ENCODE measurements at places on chromosomes 1 and 21.

DNA sequence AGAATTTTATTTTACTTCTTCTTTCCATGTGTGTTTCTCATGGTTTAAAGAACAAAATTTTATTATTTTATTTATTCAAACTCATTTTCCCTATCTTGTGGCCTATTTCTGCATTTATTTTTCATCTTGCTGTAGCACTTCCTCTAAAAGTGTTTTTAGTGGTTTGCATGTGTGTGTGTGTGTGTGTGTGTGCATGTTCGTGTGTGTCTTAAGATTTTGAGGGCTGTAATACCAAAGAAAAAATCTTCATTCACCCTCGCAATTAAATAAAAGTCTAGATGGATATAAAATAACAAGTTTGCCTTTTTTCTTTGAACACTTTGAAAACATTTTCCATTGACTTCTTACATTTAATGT is 24.6 kb upstream of the FCRL3 start:
- DNase-seq = no peak

DNA sequence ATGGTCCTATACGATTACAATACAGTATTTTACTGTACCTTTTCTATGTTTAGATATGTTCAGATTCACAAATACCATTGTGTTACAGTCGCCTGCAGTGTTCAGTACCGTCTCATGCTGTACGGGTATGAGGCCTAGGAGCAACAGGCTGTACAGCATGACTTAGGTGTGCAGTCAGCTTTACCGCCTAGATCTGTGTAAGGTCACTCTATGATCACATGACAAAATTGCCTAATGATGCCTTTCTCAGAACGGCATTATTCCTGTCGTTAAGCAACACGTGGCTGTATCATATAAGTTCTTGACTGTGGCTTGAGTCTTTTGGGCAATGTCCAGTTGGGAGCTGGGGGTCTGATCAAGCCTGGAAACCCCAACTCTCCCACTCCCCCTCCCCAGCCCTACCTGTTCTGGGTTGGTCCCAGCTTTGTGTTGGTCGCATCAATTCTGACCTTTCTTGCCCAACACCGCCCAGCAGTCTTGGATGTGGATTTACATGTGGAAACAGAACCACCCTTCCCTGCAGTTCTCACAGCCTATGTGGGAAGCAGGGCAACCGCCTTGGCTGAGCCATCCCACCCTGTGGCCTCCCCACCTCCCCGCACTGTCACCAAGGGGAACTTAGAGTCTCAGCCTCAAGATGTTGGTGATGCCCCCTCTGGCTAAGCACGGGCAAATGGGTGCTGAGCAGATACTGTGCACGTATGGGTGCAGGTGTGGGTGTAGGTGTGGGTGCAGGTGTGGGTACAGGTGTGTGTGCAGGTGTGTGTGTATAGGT is 80.2 kb upstream of the ACTL8 start:
- no peak for DNase-seq

GRCh38 chr1:157119008-157119407 is 19.2 kb downstream of the ETV3 start:
- no peak for DNase-seq

- no peak for DNase-seq
These were observed 41.4 kb upstream of the TNR start for GRCh38 chr1:175784831-175785230.

DNA sequence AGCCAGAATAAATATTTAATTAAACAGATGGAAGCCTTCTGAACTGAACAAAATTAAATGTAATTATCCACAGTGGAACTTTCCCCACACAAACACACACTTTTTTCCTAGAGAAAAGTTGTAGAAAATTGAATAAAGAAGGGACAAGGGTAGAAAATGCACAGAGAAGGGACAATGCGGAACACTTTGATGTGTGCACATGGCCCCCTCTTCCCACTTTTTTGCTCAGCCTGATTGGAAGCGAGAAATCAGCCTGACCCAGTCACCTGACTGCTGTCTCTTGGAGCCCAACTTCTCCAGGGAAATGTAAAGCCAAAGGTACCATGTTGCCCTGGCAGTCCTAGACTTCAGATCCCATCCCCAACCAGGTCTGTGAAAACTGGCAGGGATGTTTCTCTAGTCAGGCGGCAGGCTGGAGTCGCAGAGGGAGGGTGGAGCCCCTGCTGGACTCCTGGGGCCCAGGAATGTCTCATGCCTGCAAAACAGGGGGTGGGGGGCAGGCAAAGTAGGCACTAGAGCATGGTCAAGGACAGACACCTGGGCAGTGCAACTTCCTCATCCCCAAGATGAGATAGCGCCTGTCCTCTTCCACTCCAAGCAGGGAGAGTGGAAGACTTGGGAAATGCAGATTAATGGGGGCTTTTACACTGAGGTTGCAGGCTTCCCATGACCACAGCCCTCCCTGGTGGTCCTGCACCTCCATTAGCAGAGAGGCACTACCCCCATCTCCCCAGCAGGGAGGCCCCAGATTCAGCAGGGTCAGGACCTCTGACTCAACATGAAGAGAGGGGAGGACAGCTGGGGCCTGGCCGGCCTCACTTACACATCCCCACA is 2.8 kb downstream of the CERS2 start:
- no peak for DNase-seq

DNA sequence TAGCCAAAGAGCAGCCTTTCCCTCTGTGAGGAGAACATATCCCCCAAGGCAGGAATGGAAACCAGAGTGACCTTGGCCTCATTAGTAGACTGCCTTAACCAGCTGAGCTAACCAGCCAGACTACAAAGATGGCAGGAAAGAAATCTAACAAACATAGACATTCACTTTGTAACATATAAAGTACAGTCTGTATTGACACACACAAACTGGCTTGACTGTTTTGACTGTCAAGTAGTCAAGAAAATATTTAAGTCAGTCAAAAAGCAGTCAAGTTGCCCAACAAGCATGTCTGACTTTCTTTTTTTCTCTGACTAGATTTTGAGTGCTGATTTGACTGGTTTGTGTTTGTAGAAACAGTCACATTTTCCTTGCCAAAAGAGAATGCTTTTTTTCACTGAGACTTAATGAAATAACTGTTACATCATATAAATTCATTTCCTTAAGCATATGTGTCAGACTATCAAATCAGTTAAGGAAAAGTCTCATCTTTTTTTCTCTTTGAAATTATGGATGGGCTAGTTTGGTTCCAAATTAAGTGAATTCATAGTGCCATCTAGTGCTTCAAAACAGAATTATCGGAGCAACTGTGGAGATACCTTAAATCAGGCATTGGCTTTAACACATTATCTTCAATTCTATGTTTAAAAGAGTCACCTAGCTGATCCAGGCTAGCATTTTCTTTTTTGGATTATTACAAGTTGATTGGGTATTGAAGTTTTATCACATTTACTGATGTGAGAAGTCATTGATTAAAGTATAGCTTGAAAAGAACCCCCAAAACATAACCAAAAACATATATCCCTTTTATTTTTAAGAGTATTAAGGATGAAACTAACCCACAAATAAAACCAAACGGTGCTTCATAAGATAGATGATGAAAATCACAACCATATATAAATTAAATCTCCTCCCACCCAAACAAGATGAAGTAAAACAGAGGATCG is 75.0 kb downstream of the ATP6V1G3 start:
- DNase-seq = no peak

DNA sequence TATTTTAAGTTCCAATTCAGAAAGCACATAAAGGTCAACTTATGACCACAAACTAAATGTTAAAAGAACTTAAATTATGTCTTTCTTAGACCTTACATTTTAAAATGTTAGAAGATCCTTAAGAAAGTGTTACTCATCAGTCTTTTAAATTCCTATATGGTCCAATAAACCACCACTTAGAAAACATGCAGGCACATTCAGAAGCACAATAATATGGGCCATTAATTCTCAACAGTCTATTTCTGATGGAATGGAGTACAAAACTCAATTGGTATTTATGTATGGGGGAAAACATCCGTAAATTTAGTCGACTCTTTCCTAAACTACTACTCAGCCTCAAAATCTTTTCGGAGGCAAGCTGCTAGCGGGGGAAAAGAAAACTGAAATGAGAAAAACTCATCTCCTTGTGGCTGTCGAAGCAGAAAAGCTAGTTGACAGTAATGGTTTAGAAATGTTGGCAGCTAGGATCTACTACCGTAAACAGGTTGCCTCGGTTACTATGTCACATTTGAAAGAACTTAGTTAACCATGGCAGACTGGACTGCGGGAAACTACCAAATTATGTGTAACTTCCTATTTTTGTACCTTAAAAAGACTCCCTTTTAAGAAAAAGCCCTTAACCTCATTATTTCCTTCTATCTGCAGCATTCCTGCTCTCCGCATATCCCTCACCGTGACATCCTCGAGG is 1.0 kb downstream of the TRMT1L start:
- no peak for DNase-seq

DNA sequence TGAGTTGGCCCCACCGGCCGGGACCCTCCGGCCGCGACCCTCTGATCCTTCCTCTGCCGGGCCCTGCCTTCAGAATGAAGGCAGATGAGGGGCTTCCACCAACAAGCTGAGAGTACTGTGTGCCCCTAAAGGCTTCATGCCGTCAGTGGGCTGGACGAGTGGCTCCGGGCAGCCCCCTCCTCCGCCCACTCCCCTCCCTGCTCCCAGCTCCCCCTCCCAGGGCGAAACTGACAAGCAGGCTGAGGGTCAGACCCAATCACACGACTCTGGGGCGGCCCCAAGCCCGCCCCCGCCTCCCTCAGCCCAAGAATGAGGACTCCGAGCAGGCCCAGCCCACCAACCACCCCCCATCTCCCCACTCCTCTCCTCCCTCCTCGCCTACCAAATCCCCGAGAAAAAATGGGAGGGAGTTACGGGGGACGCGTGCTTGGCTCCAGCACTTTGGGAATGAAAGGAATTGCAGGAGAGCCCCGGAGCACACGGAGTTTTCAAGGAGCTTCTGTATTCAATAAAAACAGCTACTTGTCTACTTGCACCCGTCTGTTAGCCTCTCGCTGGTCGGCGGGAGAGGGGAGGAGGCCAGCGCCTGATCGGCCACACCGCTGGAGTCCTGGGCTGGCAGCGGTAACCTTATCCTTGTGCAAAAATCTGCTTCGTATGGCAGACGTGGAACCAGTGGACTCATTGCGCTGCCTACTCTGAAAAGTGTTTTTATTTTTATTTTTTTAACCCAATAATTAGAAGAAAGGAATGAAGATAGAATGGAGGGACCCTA is at the start of gene COL11A1:
TSS of gene COL11A1 (minus strand) at position 147 of the 775 bp plus-strand sequence. CDS start 344 bp downstream, outside the sequence.
- DNase-seq = no peak

DNA sequence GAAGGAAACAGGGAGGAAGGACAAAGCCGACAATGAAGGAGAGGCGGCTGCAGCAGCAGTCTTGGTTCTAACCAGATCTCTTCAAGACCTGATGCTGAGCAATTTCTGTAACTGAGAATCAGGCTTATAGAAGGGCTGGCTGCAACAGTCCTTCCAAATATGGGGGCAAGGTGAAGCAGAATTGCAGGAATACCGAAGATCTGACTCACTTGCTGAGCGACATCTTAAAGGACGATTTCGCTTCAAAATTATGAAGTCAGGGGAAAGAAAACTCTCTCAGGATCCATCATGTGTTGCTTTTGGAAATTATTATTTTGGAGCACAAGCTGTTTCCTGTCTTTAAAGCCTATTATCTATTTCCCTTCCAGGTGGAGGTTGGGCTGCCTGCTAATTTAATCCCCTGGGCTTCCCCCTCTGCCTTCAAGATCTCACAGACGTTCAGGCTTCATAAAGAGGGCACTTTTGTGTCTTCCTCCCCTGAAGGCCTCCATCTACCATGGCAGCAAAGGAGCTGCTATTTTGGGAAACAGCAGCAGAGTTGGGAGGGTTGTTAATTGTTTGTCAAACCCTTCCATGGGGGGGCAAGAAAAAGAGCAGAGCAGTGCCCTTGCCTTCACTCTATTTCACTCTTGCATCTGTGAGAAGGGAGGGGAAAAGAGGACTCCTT is 10.8 kb upstream of the IER5 start:
- no peak for DNase-seq

DNA sequence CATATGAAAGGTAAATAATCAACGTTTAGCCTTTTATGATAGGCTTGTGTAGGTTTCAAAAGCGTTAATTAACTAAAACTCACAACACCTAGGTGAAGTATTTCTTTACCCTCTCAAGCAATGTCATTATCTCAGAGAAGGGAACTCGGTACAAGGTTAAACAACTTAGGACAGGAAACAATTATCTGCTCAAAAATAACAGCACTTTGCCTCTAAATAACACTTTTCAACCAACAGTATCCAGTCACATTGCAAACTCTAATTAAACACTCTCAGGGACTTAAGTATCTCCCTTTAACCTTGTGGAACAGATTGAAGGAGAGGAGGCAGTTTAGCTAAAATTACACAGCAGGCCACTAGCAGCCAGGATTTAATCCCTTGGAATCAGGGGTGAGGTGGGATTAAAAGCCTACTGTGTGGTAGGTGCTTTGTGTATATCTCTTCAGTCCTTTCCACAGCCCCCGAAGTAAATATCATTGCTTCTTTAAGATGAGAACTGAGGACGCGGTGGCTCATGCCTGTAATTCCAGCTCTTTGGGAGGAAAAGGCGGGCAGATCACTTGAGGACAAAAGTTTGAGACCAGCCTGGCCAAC is 5.2 kb upstream of the AKNAD1 start:
- no peak for DNase-seq
